ENCODE measurements at places on chromosomes 1 and 21.

GRCh38 chr1:62823556-62823955 is 39.6 kb downstream of the ATG4C start:
- no peak for DNase-seq

GRCh38 chr1:61253059-61253735 is 170.8 kb downstream of the NFIA start:
- DNase-seq: no peak

DNA sequence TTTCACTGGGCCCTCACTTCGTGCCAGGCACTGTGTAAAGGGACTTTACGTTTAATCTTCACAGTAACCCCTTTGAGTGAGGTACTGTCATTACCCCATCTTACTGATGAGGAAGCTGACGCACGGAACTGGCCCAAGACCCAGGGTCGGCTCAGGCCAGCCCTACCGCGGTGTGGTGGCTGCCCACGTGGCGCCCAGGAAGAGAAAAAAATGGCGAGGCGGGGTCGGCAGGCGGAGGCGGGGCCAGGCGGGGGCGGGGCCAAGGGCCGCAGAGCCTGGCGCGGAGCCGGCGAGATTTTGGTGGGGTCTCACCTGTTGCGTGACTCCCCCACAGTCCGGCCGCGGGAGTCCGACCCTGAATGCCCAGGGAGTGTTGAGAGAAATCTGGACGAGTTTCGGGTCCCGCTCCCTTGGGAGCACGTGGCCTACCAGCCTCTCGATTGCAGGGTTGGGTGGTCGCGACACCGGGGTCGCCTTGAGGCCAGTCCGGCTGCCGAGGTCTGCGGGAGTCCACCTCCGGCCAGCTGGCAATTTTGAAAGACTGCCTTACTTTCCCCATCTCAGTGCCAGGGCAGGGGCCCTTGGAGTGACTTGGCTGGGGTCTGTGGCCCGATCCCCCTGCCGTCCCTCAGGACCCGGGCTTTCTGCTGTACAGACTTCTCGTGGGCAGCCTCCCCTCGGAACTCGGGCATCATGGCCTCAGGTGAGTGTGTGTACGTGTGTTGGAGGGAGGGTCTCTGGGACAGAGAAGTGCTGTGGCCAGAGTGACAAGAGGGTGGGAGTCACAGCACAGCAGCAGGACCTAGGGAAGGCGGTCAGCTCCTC is at the start of the genes AMPD2 and GNAT2:
AMPD2 (plus strand) TSS at position 262 of the 825 bp plus-strand sequence. CDS start 1,339 bp downstream, outside the sequence.
GNAT2 (minus strand) TSS at position 41 of the 825 bp plus-strand sequence. CDS start 6,746 bp downstream, outside the sequence.
- peak; percentile 47 for DNase-seq

GRCh38 chr1:78673120-78673519 is 23.5 kb downstream of the IFI44 start:
- DNase-seq: no peak

GRCh38 chr1:117051224-117052064 is 8.7 kb upstream of the TTF2 start:
- no peak for DNase-seq

DNA sequence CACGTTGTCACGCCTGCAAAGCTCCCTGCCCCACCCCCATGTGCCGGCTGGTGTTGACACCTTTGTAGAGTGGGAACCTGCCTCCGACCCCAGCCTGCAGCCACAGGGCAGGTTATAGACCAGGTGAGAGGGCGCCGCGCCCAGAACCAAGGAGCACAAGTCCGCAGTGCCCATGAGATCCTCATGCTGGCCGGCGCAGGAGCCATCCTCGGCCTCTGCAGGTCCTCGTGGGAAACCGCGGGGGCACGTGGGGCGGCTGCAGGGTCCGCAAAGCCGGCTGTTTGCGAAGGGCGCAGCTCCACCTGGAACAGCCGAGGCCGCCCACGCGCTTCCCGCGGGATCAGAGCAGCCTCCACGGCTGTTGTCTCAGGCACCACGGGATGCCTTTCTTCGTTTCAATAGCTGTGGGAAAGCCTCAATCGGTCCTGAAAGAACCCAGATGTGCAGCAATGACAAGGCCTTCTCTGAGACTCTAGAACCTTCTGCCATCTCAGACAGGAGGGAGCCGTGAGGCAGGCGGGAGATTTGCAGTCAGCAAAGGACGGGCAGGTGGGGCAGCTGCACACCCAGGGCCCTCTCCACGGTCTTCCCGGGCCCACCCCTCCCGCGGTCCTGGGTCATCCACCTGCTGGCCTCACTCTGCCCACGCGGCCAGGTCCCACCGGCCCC is 29.9 kb downstream of the POFUT2 start:
- DNase-seq: no peak

GRCh38 chr1:17886386-17886785 is 131.3 kb downstream of the ACTL8 start:
- no peak for DNase-seq

DNA sequence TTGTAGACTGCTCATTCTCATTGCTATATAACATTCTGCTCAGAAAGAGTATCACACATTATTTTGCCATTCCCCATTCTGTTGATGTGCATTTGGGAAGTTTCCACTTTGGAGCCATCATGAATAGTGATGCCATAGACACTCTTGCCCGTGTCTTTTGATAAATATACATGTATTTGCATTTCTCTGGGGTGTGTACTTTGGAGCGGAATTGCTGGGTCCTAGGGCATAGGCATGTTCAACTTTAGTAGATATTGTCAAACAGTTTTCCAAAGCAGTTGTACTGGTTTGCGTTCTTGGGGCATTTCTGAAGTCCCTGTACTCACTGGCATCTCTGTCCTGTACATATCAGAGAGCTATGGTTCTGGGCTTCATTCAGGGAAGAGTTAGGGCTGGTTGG is 52.1 kb downstream of the PIK3CD start:
- no peak for DNase-seq

DNA sequence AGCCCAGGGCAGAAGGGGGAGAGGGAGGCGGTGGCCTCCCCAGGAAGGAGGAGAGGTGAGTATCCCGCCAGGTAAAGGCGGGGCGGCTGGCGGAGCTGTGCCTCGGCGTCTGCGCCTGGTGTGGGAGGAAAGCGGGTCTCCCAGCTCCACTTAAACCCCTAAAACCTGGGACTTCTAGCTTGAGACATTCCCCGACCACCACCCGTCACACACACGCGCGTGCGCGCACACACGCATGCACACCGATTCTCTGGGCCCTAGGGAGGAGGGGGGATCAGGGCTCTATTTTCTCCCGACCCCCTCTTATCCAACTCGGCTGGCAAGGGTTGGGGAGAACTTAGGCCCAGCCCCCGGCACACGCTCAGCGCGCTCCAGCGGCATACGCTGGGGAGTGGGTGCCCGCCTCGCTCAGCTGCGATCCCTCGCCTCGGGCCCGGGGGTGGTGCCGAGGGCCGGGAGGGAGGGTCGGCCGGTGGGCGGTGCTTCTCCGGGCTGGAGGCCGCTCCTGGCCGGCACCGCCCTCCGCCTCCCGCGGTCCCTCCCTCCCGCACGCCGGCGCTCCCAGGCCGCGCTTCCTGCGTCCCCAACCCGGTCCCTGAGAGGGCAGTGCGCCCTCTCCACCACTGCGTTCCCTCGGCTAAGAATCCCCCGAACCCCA is at the start of gene TMEM51:
TMEM51 (plus strand) TSS at position 564 of the 658 bp plus-strand sequence. CDS start 61,341 bp downstream, outside the sequence.
- DNase-seq: no peak

- DNase-seq: no peak
Measured at GRCh38 chr1:226778657-226779058, 39.6 kb upstream of the ITPKB start.

GRCh38 chr1:7177438-7178146 is 392.3 kb downstream of the CAMTA1 start:
- no peak for DNase-seq

DNA sequence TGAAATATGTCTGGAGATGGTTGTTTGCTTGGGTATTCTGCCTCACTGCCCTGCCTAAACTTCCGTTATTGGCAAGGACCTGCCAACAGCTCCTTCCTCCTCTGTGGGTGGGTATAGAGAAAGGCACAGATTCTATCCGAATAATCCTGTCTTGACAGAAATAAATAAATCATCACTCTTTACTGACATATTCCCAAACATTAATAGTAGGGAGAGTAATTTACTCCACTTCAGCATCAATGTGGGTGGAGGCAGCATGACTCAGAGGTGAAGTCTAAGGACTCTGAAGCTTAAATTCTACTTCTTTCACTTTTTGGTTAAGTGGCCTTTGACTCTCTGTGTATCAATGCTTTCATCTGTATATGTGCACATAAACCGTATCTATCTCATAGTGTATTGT is 2.9 kb downstream of the CD84 start:
- DNase-seq: no peak

DNA sequence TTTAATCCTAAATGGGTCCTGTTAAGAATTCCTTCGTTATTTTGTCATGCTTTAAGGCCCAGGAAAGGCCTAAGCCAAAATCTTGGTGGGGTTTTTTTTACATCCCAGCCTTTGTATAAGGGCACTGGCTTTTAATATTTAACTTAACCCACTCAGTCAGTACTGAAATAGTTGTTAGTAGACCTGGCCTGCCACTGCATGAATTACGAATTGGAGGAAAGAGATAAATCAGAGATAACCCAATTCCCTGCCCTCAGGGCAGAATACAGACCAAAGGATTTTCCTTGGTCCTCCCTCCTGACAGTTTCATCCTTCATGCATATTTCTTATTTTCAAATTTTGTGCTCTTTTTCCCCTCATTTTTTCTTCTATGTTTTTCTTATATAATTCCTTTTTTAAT is 193.0 kb downstream of the FASLG start:
- DNase-seq: no peak

DNA sequence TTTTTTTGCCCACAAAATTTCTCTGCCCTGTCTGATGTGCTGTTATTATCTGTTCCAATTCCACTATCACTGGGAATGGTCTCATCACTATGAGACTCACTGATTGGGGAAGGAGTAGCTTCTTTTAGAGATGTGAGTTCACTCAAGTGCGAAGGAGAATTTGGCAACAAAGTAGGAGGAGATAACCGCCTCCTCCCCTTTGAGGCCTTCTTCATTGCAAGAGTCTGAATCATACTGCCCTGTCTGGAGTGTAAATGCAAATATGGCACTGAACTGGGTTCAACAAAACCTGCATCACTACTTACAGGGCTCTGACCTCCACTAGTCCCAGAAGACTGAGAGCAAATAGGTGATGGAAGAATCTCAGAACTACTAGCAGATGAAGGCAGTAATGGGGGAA is 83.4 kb downstream of the ASH1L start:
- no peak for DNase-seq

GRCh38 chr1:27037518-27037917 is 24.9 kb upstream of the TENT5B start:
- DNase-seq: no peak

DNA sequence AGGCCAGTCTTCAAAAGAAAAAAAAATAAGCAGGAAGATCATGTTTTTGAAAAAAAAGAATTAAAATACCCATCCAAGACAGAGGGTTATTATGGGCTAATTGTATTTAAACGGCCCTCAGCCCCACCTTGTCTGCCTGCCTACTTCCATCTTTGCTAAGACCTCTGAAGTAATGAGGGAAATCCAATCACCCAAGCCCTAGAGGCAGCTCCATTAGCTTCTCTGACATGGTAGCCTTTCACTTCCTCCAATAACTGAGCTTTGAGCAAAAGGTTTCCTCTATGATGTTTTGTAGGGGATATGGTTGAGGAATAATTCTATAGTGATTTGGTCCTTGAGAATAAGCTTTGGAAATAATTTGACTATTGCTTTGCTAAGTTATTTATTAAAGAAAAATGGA is 178.2 kb upstream of the SGIP1 start:
- DNase-seq: no peak

GRCh38 chr1:43887748-43888147 is 45.9 kb upstream of the ARTN start:
- DNase-seq: no peak

- no peak for DNase-seq
Measured at GRCh38 chr1:159867664-159868026, 5.2 kb upstream of the VSIG8 start.

DNA sequence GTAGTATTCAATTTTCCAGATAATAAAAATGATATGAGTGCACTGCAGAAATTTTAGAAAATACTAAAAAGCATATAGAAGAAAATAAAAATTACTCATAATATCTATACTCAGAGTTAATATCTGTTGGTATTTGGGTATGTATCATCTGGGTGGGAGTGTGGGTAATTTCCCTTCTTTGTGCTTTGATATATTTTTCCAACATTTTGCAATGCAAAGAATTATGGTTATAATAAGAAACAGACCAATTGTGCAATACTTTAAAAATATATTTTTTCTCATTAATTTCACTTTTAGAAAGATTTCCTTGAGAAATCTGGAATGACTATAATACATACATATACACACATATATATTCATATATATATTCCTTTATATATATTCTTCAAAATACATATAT is 665.7 kb downstream of the ADGRL2 start:
- no peak for DNase-seq

DNA sequence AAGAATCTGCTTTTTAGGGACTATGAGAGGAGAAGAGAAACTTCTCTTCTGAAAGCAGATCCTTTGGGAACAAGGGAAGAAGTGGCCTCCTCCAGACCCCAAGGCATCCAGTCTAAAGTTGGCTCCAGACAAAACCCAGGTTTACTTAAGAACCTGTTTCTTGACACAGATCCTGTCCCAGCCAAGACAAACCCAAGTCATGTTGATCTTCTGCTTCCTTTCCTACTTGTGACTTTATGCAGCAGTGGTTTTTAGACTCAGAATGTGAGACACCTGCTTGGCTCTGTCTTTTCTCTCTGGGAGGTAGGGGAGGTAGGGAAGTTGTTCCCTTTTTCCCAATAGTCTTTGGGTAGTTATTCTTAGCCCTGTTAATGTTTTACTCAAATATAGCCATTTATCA is 38.3 kb downstream of the ELAPOR1 start:
- no peak for DNase-seq

GRCh38 chr1:145849356-145850160 is 4.1 kb downstream of the NUDT17 start:
- no peak for DNase-seq

DNA sequence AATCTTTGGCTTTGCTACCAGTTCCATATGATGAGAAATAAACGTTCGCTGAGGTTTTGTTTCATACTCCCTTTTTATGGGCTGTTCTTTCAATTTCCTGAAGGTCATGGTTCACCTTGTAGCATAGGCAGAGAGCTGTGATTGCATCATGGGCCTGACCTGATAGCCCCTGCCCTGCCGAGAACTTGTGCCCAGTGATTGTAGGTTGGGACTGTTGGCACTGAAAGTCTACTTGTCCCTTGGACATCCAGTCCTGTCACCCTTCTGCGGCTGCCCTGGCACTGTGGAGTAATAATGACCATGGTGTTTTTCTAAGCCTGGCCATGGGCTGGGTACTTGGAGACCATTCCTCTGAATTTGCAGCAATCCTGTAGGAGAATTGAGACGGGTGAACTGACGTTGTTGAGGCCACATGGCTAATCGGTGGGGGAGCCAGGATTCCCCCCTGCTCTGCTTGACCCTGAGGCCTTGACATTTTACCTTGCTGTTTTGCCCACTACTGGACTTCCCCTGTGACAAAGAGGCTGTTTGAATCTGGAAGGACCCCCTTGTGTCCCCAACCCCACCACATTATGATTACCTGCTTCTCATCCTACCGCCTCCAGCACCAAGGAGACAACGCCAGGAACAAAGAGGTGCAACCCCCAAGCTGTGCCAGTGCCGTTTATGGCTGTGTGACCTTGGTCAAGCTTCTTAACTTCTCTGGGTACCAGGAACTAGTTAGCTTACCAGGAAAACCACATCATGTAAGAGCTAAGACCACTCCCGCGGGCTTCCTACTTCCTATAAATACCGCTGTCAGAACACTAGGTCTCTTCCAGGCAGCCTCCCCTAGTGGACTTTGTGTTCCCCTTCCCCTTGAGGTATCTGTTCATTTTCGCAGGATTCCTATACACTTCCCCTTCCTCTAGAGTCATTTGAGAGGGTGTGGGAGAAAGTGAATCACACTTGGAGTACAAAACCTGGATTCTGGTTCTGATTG is 23.4 kb downstream of the SESN2 start:
- DNase-seq: no peak

All from stimulated activated CD8-positive, alpha-beta memory T cell treated with anti-CD3 and anti-CD28 coated beads, Interleukin-4, amount 100 ng/mL, for 1 hour (primary cell).